Ecto neural progenitor cell (in vitro differentiated cells): ENCODE measurements at places on chromosomes 3 and 15.
A peak's percentile ranks its signal among the peaks of the same experiment; 100 is the strongest.

- DNase-seq: no peak
Measured at GRCh38 chr3:181264486-181264885, 274.9 kb upstream of the DNAJC19 start.

DNA sequence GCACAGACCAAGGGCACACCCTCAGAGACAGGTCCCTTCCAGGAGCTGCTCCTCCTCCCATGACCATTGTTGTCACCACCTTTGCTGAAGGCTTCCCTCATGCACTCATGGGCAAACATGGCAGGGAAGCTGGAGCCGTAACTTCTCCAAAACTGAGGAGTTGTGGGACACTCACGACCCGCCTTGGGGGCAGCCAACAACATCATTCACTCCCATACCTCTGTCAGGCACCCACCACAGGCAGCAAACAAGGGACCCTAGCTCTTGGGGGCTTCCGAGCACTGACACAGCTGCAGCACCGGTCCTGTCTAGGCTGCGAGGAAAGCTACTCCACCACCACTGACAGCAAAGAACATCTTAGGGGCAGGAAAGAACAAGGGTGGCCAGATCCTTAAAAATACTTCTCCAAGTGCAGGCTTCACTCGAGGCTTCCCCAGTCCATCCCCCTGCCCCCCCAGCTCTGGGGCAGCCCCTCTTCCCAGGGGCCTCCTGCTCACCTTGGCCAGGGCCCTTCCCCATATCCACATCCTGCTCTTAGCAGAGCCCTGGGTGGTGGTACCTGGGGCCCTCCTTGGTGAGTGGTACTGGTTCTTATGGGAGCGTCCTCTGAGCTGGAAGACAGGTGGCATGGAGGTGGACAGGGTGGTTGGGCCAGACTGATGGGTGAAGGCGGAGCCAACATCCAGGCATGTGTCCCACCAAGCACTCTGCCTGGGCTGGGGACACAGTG is 28.0 kb upstream of the DUSP7 start:
- DNase-seq: no peak

DNA sequence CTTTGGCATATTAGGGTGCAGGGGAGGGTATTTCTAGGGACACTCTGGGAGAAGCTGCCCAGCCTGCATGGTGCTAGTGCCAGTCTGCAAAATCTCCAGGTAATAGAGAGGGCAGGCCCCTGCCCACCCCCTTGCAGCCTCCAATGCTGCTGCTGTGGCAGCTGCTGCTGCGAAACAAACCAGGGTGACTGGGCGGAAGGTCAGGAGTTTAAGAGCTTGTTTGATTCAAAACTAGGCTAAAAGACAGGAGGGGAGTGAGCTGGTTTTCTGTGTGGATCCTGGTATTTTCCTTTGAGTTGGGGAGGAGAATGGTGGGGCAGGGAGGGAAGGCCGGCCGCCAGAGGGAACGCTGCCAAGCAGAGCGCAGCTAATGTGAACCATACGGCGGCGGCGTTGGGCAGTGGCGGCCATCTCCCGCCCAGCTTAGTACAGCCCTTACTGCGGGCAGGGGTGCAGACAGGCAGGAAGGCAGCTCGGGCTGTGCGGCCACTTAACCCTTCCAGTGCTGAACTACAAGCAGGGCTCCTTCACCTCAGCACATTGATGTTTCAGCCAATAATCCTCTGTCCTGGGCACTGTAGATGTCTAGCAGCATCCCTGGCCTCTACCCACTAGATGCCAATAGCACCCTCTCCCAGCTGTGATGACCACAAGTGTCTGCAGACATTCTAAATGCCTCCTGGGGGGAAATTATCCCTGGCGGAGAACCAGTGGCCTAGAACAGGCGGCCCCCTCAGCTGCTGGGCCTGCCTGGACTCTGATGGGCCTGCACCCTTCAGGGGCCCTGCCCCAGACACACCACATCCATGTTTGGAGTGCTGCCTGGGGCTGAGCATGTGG is 125.7 kb downstream of the EEFSEC start:
- peak; percentile 84 for DNase-seq

DNA sequence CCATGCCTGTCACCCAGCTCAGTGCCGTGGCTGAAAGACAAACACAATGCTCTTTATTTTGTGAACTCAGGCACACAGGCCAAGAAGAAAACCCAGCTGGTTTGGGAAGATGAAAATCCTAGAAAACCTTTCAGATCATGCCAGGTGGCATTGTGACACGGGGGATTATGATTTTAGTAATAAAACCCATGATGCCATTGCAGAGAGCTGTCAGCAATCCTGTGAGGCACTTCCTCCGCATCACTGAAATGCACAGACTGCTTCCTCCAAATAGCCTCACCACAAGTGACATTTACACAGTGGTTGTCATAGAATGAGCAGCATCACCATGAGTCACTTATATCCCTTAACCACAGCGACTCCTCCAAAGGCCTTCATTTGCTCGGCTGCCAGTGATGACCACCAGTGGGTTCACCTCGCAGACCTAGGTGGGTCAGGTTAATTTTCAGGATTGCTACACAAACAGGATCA is 22.7 kb downstream of the ABHD6 start:
- DNase-seq: no peak

DNA sequence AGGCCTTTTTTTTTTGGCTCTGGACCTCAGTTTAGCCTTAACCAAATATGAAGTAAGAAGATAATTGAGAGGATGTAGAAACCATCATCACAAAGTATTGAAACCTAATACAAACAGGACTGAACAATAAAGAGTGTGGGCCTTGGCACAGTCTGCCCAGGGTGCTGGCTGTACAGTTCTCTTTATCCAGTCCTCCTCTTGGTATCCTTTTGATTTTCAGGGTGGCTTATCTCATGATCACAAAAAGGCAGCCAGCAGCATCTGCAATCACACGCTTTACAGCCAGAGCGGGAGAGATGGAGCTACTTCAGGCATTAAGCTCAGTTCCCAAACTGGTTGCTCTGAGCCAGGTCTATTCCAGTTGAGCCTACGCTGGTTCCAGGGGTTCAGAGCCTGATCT is 239.7 kb downstream of the RPLP1 start:
- DNase-seq: no peak

DNA sequence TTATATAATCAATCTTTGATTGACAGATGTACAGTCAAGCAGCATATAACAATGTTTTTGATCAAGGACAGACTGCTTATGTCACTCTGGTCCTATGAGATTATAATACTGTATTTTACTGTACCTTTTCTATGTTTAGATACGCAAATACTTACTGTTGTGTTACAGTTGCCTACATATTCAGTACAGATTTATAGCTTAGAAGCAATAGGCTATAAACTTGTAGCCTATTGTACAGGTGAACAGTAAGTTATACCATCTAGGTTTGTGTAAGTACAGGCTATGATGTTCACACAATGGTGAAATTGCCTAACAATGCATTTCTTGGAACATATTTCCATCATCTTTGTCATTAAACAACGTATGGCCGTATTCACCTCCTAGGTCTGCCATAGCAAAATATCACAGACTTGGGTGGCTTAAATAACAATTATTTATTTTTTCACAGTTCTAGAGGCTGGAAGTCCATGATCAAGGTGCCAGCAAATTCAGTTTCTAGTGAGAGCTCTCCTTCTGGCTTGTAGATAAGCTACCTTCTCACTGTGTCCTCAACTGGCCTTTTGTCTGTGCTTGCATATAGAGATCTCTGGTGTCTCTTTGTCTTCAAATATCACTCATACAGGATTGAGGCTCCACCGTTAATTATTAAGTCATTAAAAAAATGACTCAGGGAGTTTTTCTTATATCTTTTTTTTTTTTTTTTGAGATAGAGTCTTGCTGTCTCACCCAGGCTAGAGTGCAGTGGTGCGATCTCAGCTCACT is 89.1 kb downstream of the EBLN2 start:
- no peak for DNase-seq

- DNase-seq: peak; percentile 15
Measured at GRCh38 chr3:10729439-10729838, 86.6 kb upstream of the SLC6A11 start.

- DNase-seq: no peak
Measured at GRCh38 chr15:41994772-41995475, 22.6 kb upstream of the EHD4 start.

- DNase-seq: no peak
Measured at GRCh38 chr3:152295344-152295743, 26.6 kb downstream of the MBNL1 start.

DNA sequence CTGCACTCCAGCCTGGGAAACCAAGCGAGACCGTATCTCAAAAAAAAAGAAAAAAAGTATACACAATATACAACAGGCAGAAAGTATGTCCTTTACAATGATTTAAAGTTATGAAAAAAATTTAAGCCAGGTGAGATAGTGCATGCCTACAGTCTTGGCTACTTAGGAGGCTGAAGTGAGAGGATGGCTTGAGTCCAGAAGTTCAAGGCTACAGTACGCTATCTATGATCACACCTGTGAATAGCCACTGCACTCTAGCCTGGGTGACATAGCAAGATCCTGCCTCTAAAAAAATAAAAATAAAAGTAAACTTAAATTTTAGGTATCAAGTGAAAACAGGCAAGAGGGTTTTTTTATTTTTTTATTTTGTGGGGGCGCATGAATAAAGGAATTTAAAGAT is 3.1 kb upstream of the KNSTRN start:
- DNase-seq: no peak

DNA sequence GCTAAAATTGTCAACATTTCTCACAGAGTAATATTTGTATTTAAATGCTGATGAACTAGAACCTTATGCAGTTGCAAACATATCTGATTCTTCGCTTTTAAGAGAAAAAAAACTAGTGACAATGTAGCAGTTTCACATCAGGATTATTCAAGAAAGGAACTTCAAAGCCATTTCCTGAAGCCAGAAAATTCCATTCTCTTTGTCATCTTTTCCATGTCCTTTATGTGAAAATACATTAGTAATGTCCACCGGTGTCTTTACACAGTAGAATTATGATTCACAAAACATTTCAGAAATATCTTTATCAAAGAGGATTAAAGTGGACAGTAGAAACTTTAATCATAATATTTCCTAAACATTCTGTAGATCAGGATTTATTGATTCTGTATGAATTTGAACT is 12.7 kb upstream of the LXN start:
- DNase-seq: no peak

DNA sequence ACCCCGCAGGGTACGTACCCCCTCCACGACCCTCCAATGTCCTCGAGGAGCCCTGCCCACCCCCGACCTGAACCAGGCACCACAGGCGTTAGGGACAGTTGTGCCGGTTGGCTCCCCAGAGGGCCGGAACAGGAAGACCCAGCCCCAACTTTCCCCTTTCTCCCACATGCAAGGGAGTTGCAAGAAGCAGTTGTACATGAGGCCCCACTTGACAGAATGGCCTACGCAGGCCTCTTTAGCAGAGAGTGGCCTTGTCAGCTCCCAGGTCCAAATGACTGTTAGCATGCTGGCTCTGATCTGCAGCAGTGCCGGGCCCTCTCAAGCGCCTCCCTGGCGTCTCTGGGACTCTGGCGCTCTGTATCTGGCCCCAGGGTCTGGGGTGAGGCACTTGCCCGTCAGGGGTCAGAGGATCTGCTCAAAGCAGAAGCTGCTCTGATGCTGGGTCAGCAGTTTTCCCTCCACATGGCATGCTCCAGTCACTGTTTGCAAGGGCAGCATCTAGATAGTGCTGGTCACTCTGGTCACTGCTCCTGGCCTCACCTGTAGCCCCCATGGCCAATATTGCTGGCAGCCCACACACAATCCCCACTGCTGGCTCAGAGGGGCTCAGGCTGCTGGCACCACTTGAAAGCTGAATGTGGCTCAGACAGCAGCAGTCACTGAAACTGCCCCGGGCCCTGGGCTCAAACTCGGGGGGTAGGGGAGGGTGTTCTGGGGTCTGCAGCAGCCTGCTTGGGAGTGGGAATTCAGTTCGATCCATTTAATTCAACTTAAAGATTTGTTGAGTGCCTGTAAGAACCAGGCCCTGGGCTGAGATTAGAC is 254.5 kb downstream of the FAM43A start:
- DNase-seq: no peak

DNA sequence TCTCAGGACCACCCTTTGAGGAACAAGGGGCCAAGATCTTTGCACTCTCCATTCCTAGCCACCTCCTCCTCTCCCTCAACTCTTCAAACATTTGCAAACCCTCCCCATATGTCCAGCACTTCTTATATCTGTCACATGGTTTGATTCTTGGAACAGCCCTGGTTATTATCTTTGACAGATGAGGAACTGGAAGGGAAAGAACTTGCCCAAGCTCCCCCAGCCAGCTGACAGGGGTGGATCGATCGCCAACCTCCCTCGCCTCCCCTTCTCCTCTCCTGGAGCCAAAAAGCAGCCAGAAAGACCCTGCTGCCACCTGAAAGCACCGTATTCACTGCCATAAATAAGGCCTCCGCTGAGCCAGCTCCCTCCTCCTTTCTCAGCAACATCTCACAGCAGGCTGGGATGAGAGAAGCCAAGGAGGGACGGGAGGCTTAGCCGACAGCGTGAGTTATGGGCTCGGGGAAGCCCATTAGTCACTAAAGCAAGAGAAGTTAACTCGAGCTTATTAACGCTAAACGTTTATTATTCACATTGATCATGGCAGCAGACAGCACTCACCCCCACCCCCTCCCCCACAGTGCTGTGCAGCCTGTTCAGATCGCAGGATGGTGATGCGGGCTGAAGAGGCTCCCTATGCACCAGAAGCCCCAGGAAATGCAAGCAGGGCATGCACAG is 22.2 kb upstream of the FGD5 start:
- no peak for DNase-seq

GRCh38 chr15:63968700-63969099 is 77.6 kb downstream of the DAPK2 start:
- DNase-seq: no peak

GRCh38 chr3:89216016-89216739 is 108.8 kb downstream of the EPHA3 start:
- no peak for DNase-seq

GRCh38 chr3:4174791-4175190 is 128.4 kb upstream of the SETMAR start:
- DNase-seq: no peak

DNA sequence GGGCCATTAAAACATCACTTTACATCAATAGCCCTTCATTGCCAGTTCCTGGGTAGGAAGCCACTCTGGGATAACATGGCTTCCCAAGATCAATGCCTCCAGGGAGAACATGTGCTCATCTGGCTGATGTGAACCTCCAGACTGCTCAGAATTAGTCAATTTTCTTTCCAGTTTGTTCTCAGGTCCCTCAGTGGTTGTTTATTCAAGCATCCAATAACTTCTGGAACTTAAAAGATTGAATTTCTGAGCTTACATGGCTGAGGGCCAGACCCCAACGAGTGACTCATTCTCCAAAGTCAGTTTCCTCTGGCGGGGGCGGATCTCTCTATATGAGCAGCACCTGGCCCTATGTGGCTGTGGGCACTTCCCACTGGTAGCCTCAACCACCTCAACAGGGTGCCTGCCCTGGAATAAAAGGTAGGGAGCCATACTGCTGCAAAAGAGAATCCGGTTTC is 34.0 kb downstream of the LYZL4 start:
- DNase-seq: no peak

GRCh38 chr15:80846031-80846815 is 67.1 kb downstream of the CEMIP start:
- DNase-seq: no peak

- no peak for DNase-seq
Measured at GRCh38 chr3:146024260-146024659, 136.7 kb downstream of the PLOD2 start.

GRCh38 chr3:72258361-72259141 is 473.6 kb upstream of the PROK2 start:
- peak; percentile 62 for DNase-seq

GRCh38 chr15:40445421-40445922 is 4.7 kb downstream of the BAHD1 start:
- DNase-seq: no peak

GRCh38 chr3:108662142-108662738 is 72.7 kb downstream of the DZIP3 start:
- no peak for DNase-seq

- DNase-seq: no peak
Measured at GRCh38 chr3:183295211-183295610, 42.2 kb downstream of the B3GNT5 start.
